ENCODE measurements at places on chromosomes 7 and 10.

- DNase-seq, result no peak
Measured at GRCh38 chr7:131370523-131370968, 42.9 kb downstream of the MKLN1 start.

GRCh38 chr10:18252086-18252485, 111.9 kb downstream of the CACNB2 start:
- no peak for DNase-seq

DNA sequence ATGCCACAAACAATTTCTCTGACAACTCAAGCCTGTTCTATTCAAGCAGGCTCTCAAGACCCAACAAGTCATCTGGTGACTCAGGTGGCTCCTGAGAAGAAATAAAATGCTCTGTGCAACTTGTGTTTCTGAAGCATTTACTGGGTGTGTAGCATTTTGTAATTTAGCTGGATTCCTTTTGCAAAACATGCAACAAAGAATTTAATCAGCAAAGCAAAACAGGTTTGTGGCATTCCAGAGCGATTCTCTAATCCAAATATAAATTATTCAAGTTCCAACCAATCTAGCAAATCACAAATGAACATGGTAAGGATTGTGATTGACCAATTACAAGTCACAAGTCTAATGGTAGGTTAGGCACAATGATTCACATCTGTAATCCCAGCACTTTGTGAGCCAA, 39.8 kb upstream of the C10orf67 start:
- no peak for DNase-seq

GRCh38 chr10:59687657-59688056, 22.0 kb downstream of the SLC16A9 start:
- DNase-seq, result no peak

DNA sequence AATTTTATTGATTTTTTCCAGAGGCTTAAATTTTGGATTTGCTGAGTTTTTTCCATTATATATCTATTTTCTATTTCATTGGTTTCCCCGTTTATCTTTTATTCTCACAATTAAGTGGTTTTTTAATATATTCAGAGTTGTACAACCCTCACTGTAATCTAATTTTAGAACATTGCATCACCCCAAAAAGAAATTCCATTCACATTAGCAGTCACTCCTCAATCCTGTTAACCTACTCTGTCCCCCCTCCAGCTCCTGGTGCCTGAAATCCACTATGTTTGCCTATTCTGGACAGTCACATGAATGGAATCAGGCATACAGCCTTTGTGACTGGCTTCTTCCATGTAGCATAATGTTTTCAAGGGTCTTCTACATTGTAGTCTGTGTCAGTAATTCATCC, 55.8 kb upstream of the ITGA8 start:
- no peak for DNase-seq

DNA sequence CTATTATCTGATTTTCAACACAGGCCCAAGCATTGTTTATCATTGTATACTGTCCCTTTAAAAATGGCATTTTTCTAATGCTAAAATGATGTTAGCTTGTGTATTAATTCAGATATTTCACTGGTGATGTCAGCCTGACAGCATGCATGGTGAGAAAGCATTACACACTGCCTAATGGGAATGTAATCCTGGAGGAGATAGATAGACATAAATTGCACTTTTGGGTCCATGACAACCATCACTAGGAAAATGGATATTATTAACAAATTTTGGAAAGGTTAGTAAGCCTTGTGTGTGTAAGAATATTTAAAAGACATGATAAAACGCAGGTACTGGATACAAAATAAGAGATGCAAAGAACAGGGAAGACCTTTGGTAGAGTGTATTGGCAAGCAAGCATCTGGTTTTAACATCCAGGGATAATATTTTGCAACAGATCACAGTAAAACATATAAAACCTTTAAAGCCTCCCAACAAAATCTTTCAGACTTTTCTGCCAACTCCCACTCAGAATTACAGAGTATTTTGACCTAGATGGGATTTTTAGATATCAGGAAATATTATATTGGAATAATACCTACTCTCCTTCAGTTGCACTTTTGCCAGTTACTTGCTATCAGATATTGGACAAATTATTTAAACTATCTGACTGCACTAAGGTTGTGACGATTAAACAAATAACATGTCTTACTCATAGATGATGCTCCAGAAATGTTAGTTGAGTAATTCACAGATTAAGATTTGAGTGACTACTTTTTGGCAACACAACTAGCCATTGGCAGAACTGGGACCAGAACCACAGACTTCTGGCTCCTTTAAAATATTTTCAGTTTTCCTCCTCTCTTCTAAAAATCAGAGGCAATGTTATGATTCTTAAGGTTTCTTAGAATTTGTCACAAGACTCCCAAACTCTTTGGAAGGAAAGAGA, 291.6 kb upstream of the SEMA3C start:
- no peak for DNase-seq

DNA sequence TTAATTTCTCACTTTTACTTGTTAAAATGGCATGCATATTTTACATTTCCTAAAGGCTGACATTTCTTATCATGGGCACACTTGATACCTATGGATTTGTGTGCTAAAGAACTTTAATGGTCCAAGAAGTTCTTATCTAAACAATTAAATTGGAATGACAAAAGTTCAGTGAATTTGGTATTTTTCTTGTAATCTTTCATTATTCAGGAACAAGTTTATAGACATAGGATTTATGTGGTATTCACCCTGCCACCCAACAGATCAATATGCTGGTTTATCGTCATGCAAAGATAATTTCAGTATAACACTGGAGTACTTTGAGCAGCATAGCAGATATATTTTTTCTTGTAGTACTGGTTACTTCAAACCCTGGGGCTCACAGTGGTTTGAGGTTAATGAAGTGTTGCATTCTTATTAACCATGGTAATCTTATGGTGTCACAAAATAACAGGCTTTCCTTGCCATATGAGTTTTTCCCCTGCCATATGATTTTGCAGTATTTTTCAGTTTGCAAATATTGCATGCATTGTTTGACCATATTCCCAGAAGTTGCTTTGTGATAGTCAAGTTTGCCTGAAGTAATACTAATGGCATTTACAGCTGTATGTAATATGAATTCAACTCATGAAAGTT, 148.8 kb downstream of the PPP1R9A start:
- DNase-seq, result no peak

DNA sequence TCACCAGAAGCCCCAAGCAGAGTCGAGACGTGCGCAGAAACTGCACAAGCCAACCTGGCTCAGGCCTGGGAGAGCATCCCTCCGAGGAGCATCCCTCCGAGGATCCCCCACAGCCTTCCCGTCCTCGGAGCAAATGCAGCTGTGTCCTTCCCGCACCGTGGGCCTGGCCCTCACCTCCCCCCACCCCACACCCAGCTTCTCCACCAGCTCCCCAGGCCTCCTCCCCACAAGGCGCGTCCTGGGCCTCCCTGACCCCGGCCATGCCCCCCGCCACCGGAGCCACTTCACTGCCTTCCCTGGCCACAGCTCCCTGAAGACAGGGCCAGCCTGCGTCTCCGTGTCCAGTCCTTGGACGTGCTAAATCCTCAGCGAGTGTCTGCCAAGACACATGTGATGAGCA, 60.6 kb downstream of the PTPRN2 start:
- DNase-seq, result no peak

GRCh38 chr7:69635555-69636185, 37.4 kb downstream of the AUTS2 start:
- no peak for DNase-seq

GRCh38 chr10:2700626-2701305, 366.6 kb upstream of the PFKP start:
- no peak for DNase-seq

DNA sequence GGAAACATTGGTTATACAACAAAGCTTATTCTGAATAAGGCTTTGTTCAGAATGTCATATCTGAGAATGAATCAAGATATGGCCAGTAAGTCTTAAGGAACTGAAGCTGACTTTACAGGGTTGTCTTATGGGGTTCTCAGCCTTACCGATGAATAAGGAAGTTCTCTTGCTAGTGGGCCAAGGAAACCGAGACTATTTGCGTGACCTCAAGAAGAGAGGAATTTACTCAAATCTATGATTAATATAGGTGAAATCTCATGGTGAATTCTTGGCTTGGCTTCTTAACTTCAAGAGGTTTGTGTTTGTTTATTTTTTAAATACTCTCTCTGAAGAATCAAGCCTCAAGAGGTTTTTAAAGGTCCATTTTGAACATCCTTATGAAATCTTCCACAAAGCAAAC, 4.7 kb upstream of the MRLN start:
- no peak for DNase-seq

DNA sequence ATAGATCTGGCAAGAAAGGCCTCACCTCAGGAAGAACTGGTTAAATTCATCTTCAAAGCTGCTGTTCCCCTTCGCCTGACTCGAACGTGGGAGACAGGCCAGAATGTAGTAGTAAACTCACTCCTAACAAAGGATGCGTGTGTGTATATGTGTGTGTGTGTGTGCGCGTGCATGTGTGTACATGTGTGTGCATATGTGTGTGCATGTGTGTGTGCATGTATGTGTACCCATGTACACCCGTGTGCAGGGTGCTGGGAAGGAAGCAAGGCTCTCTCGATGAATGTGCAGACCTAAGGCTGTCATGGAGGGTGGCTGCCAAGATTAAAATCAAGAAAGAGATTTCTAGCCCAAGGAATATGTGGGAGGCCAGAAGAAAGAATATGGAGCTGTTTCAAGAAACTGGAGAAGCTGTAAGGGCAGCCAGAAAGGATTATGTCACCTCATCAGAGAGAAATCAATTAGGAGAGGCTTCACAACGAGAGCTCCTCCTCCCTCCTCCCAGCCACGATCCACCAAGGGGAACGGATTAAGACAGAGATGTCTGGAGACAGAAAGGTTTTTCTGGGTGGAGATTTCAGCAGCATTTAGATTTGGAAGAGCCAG, 34.0 kb upstream of the LBX1 start:
- no peak for DNase-seq

- no peak for DNase-seq
Measured at GRCh38 chr10:59560990-59561389, 148.7 kb downstream of the SLC16A9 start.

All from stimulated activated CD4-positive, alpha-beta T cell treated with anti-CD3 and anti-CD28 coated beads, TNF-alpha, amount 100 ng/mL, for 4 hours (primary cell).